Cardiac fibroblast (primary cell): ENCODE measurements at places on chromosomes 2 and 18.
A peak's percentile ranks its signal among the peaks of the same experiment; 100 is the strongest.

DNA sequence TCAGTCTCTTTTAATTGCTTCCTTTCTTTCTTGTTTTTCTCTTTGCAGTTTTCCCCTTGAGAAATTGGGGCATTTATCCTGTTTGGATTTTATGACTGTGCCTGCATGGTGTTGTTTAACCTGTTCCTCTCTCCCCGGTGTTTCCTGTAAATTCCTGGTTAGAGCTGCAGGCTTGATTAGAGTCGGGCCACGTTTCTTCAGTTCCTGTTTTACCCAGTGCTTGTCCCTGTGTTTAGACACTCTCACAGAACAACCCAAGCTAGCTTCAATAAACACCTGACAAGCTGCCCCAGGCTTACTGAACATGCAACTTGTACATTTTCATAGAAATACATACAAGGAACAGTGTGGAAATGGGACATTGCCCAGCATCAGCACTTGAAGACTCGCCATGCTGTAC, 53.9 kb downstream of the NGEF start:
- no peak for DNase-seq

DNA sequence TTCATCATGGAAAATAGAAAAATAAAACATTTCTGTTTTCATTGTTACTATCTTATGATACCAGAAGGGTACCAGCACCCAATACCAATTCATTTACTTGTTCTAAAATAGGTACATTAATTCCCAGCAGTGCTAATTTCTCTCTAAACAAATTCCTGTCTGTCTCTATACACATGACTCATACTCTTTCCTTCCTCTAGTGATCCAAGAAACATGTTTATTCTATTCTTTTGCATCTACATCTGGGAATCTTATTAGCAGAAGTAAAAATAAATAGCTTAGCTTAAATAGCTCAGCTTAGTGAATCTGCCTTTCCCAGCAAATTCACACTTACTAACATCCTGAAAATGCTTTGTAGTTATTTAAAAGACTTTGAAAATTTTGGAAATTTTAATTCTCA, 84.5 kb upstream of the MAPRE2 start:
- no peak for DNase-seq

GRCh38 chr2:236904389-236905263, 181.1 kb upstream of the COPS8 start:
- no peak for DNase-seq

DNA sequence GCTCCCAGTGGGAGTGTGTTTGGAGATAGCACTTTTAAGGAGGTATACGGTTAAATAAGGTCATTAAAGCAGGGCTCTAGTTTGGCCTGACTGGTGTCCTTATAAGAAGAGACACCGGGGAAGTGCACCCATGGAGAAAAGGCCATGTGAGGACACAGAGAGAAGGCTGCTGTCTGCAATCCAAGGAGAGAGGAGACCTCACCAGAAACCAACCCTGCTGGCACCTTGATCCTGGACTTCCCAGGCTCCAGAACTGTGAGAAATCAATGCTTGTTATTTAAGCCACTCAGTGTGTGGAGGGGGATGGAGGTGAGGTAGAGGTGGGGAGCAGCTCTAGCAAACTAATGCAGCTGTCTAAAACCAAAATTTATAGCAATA, 62.0 kb downstream of the RPL31 start:
- no peak for DNase-seq

- DNase-seq: peak; percentile 59
These were observed 10.0 kb downstream of the SLC40A1 start for GRCh38 chr2:189570570-189571031.

DNA sequence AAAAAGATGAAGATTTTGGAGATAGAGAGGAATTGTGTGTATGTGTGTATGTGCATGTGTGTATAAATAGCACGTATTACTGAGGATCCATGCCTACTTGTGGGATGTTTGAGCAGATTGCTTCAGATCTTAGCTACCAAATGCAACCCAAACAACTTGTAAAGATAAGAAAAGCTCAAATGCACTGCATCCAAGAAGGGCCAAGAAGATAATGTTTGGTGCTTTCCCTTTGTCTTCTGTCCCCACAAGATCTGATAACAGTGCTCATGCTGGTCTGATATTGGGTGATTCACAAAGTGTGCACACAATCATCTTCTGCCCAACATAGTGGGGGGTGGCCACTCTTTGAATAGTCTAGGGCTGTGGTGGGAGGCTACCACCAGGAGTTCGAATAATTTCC, 284.8 kb upstream of the CYRIA start:
- DNase-seq: no peak

- DNase-seq: peak; percentile 65
These were observed 106.4 kb downstream of the BCL2L11 start for GRCh38 chr2:111226876-111227700.

GRCh38 chr2:218400167-218400929, 680 bp downstream of the CTDSP1 start:
- DNase-seq: peak; percentile 27

DNA sequence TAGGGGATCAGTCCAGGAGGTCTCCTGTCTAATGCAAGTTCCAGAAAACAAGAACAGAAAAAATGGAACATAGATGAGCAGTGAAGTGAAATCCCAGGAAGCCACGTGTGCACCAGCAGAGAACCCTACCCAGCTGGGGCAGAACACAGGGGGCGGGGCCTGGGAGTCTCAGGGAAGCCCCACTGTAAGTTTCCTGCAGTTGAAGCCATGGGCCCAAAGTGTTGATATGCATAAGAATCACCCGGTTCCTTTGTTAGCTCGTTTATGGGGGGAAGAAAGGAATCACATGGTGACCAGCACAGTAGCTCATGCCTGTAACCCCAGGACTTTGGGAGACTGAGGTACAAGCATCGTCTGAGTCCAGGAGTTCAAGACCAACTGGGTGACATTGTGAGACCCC, 131.3 kb downstream of the INO80D start:
- DNase-seq: no peak

DNA sequence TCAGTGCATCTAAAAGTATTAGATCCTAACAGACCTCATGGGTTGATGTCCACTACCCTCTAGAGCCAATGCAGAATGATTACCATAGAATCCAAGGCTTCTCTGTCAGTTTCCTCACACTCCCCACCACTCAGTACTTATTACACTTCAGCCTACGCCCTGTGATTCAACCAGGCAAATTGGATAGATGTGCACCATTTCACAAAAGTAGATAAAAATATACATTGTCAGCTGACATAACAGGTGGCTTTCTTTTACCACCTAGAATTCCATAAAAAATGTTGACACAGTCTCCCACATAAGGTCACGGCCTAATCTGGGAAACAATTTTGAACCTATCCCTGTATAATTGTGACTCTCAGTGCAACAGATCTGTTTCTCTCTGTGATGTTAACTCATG, 144.9 kb downstream of the CERS6 start:
- DNase-seq: no peak

DNA sequence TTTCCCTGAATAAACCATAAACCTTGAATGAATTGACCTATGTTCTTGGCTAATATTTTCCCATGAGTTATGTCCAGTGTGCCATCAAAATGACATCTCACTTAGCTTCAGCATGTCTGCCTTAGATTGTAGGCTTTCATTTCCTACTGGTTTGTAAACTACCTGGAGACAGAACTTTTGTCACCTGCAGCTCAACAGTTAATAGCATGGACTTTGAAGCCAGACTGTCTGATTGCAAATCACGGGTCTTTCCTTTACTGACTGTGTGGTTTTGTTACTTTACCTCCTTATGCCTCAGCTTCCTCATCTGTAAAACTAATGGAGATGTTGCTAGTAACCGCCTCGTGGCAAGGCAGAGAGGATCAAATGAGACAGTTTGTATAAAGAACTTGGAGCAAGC, 187.1 kb downstream of the SUCLG1 start:
- DNase-seq: no peak

DNA sequence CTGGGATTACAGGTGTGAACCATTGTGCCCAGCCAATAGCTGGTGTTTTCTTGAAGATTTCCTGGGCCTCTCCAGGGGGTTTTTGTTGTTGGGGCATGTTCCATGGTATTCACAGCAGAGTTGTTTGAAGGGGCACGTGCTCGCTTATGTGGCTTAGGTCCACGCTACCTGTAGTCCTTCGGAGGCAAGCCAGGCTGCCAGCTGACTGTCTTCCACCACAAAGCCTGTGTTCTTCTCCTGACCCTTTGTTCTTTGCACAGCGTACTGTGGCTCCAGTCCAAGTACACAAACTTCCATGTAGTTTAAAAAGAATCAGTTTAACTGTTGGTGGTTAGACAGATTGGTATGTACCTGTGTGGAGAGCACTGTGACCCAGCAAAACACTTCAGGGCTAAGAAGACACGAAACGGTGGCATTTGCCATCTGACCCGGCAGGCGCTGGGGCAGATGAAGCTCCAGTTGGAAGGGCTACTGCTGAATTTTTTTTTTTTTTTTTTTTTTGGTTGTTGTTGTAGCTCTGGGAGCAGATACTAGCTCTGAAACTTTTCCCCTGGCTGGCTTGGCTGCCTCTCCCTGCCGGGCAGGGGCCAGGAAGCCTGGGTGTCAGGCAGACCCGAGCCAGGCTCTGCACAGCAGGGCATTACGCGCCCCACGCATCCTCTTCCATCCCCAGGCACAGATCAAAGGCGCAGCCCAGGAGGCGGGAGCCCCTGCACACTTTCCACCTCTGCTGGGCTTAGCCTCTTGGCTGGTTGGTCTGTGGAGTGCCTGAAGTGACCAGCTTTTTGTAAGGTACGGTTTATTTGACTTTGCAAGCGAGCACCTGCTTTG, 5.7 kb downstream of the GREB1 start:
- no peak for DNase-seq
